Activated T-cell treated with anti-CD3 and anti-CD28 coated beads, Interleukin-2, amount 50 U/mL, for 72 hours (primary cell): ENCODE measurements at places on chromosomes 12 and 14.

GRCh38 chr12:96061864-96062453 lies 26.6 kb upstream of the LTA4H start:
- peak; percentile 76 for DNase-seq

- no peak for DNase-seq
Observed at GRCh38 chr12:114164351-114164750, 198.2 kb upstream of the RBM19 start.

- DNase-seq = peak; percentile 78
Observed at GRCh38 chr12:4135919-4136605, 137.5 kb upstream of the CCND2 start.

DNA sequence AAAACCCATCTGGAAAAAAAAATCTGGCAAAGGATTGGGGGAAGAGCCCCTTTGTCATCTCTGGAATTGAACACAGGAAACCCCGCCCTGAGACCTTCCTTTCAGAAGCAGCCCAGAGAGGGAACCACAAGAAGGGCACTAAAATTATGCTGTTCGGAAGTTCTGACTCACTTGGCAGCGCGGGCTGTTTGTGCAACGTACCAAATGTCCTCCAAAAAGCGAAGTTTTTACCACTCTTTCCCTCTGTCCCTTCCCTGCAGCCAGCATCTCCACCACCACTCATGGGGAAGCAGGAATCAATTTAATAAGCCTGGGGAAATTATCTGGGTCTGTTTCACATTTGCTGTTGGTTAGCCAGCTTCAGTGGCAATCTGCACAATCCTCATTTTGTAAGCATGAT lies 3.2 kb upstream of the SYNE3 start:
- peak; percentile 79 for DNase-seq

DNA sequence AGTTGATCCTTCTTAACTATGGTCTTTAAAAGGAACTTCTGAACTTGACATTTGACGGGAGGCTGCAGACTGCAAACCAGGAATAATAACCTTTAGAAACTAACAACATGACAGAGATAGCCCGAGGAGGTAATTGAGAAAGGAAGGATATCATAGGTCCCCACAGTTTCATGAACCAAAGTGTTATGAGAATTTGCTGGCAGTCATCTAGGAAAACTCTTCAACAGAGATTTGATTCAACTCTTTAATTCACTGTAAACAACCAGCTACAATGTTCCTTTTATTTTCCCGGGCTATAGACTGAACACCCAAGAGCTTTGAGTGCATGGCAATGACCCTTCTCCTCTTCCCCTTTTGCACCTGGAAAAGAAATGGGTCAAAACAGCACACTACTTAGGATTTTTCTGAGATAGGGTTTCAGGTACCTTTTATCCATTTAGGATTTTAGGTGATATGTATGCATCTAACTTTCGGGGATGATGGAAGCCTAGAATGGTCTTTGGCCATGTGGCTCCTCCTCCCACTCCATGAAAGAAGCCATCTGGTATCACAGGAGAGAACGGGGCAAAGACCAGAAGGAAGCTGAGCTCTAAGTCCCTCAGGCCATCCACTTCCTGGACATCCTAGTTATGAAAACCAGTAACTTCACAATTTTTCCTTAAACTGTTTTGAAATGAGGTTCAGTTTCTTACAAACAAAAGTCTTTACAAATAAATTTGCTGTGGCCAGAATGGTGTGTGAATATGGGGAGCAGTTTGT lies 23.0 kb downstream of the GLT8D2 start:
- DNase-seq = no peak

GRCh38 chr12:14946162-14946561 lies 7.8 kb upstream of the ERP27 start:
- DNase-seq = no peak
